ENCODE measurements at places on chromosomes 16 and 17.
A peak's percentile ranks its signal among the peaks of the same experiment; 100 is the strongest.

DNA sequence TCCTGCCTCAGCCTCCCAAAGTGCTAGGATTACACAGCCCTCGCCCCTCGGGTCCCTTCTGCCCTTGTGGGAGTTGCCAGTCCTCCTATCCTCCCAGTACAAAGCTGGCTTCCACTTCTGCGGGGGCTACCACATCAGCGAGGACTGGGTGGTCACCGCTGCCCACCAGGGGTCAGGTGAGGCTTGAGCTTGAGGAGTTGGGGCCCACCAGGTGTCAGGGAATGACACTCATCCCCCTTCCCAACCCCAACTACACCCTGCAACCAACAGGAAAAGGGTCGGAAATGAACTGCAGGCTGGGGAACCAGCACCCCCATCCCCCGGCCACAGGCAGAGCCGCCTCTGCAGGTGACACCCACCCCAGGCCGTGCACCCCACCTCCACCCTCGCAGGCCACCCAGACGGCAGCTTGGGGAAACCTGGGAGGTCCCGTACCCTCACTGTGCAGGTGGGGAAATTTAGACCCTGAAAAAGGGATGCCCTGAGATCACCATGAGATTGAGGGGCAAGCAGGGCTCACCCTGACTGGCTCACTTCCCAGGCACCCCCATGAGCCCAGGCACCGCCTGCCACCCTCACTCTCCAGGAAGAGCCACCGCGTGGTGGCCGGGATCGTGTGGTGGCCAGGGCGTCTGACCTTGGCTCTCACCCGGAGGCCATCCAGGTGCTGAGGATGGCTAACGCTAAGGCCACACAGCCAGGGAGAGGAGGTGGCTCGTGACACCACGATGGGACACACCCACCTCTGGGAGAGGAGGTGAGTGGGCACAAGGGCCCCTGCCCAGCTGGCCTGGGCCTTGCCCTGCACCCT lies 8.0 kb downstream of the CTRB1 start:
- DNase-seq, result no peak

DNA sequence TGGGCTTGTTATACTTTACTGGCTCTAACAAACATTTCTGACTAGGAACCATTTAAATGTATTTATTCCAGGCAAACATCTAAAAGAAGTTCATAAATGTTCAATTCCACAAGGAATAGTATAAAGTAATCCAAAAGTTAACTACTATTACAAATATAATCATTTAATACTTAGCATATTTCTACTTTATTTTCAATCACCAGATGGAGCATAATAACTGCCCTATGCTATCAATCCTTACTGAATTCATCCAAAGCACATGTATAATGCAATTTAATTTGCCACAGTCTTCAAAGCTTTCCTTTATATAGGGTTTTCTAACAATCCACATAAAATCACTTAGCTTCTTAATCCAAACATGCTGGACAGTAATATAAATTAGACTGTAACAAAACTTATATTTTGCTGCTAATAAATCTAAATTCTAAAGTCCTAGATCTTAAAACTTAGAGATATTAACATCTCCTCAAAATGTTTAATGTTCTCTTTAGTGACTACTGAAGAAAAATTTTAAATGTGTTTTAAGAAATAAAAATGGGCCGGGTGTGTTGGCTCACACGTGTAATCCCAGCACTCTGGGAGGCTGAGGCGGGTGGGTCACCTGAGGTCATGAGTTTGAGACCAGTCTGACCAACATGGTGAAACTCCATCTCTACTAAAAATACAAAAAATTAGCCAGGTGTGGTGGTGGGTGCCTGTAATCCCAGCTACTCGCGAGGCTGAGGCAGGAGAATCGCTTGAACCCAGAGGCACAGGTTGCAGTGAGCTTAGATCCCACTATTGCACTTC lies 5.9 kb downstream of the MEIOB start:
- DNase-seq, result no peak

- no peak for DNase-seq
These were observed 12.1 kb upstream of the GFOD2 start for GRCh38 chr16:67731071-67731752.

- DNase-seq, result peak; percentile 11
These were observed 7.8 kb downstream of the PSMD12 start for GRCh38 chr17:67358612-67359011.

- DNase-seq, result no peak
These were observed 33.5 kb upstream of the SCNN1B start for GRCh38 chr16:23268561-23268960.

- DNase-seq, result no peak
These were observed 723 bp downstream of the NTHL1 start for GRCh38 chr16:2046893-2047329.

GRCh38 chr16:17312094-17312710 lies 158.6 kb downstream of the XYLT1 start:
- DNase-seq, result no peak

- DNase-seq, result no peak
These were observed 29.0 kb downstream of the CDK5R1 start for GRCh38 chr17:32515677-32516383.

DNA sequence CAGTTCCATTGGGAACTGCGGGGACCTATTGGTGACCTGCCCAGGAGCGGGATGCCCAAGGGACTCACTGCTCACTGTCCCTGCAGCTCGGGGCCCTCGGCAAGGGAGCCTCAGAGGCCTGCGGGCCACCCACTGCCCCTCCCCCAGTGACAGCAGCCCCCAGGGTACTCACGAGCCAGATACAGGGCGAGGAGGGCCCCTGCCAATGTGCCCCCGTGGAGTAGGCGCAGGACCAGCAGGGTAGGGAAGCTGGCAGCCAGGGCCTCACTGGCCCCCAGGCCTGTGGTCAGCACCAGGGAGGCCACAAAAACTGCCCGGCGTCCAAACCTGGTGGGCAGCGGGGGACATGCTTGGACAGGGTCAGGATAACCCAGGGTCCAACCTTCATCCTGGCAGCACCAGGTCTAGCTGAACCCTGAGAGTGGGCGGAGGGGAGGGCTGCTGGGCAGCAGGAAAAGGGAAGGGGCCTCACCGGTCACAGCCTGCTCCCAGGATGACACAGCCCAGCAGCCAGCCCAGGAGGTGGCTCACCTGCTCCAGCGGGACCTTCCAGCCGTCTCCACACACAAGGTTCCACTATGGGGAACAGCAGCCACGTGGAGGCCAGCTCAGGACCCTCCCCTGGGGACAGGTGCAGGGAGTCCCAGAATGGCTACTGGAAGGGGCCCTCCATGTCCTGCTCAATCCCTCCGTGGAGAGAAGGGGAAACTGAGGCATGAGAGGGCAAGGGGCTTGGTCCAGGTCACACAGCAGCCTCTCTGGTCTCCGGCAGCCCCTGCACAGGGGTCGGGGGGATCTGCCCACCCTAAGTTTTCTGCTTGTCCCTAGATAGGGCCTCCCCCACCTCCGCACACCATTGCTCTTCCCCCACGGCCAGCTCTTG lies 855 bp downstream of the SLC22A31 start:
- DNase-seq, result no peak

GRCh38 chr16:77807021-77807420 lies 18.7 kb downstream of the VAT1L start:
- DNase-seq, result no peak

GRCh38 chr17:48014595-48015111 lies 22.9 kb downstream of the COPZ2 start:
- DNase-seq, result no peak

DNA sequence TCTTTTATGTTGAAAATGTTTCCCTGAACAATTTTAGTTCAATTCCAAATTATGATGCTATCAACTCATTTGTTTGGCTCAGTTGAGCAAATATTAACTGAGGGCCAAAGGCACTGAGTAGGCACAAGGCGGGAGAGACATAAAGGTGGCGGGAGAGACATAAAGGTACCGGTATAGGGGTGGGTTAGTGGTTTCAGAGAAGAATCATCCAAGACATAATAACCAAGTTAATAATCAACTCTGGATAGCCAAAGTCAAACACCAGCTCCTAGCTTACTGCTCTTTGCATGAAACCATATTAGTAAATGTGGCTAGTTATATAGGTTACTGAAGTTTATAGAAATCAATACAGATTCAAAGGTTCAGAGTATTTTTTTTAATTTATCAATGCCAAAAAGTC lies 91.7 kb downstream of the RPGRIP1L start:
- DNase-seq, result no peak

DNA sequence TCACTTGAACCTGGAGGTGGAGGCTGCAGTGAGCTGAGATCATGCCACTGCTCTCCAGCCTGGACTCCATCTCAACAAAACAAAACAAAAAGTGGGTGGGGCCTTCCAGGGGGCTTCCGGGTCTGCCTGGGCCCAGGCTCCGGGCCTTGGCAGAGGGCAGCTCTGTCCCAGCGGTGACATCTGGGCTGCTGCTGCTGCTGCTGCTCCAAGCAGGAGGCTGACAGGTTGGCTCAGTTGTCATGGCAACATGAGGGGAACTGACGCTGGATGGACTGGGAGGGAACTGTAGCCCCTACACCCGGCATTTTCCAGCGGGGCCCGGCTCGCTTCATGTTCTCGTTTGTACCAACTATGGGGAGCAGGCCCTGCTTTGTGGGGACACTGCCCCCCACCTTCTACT lies 4.0 kb downstream of the BAIAP3 start:
- DNase-seq, result no peak

DNA sequence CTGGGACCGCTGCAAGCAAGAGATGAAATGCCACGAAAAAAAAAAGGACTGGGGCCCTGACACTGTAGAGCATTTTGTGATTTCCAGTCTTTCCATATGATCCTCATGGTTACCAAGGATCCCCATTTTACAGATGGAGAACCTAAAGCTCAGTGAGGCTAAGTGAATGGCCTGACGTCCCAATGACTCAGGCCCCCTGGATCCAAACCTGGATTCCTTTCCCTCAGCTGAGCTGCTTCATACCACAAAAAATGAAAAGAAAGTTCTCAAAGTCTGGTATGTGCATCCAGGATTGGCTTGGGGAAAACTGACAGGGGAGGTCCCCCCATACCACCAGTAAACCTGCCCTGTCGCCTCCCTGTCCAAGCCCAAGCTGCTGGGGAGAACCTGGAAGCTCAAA lies 80.5 kb downstream of the TEX14 start:
- DNase-seq, result no peak

- no peak for DNase-seq
These were observed 231.1 kb upstream of the CDH5 start for GRCh38 chr16:66135421-66135831.

GRCh38 chr17:78879635-78880186 lies 23.3 kb downstream of the CEP295NL start:
- DNase-seq, result peak; percentile 78

Measured in inflammatory macrophage (primary cell).